HCT116 (cell line): ENCODE measurements at places on chromosomes 7 and 10. TPM values are rescaled to one million over a fixed set of nuclear protein-coding genes. Genes with fewer than 3 reads are reported as not detected.
A peak's percentile ranks its signal among the peaks of the same experiment; 100 is the strongest.

DNA sequence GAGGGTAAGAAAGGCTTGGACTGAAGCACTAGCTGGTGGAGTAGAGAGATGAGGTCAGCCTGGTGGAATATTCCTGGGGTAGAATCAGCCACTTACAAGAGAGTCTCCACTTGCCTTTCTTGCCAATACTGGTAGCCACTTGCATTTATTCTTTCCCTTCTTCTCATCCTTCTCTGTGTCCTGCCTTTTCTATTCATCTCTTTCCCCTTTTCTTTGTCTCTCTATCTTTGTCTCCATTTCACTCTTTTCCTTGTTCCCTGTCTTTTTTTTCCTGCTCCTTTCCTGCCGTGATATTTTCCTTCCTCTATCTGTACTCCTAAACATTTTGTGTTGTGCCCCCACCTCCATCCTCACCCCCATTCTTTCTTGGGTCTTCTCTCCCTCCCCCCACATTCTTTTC is 214.3 kb downstream of the LRMDA start:
- no peak for DNase-seq
- no peak overlapping the region for H3K27ac ChIP-seq
- H3K36me3 ChIP-seq, result no peaks in the 10 kb centered on the region
- H3K27me3 ChIP-seq, result peaks cover 41% of the 10 kb centered on the region
- no peaks in the 10 kb centered on the region for H3K4me1 ChIP-seq
- H3K4me3 ChIP-seq, result no peak overlapping the region

DNA sequence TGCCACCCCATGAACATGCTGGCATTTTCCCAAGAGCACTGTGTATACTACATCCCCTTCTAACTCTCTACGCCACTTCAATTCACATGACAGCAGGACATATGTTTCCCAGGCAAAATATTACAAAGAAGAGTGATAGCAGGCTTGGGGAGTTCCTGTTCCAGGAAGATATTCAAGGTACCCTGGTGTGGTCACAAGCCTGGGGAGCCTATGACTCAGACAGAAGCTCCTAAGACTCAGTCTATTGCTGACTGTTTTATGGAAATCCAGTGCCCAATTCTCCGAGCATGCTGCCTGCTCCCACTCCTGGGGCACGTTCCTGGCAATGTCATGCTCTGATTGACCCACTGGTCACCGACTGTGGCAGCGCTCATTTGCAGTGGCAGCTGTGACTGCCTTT is 23.5 kb upstream of the ABLIM1 start:
- no peak overlapping the region for H3K27ac ChIP-seq
- no peak overlapping the region for H3K4me3 ChIP-seq
- peaks cover 31% of the 10 kb centered on the region for H3K4me1 ChIP-seq
- H3K36me3 ChIP-seq, result no peaks in the 10 kb centered on the region
- no peaks in the 10 kb centered on the region for H3K27me3 ChIP-seq
- DNase-seq, result peak; percentile 36

DNA sequence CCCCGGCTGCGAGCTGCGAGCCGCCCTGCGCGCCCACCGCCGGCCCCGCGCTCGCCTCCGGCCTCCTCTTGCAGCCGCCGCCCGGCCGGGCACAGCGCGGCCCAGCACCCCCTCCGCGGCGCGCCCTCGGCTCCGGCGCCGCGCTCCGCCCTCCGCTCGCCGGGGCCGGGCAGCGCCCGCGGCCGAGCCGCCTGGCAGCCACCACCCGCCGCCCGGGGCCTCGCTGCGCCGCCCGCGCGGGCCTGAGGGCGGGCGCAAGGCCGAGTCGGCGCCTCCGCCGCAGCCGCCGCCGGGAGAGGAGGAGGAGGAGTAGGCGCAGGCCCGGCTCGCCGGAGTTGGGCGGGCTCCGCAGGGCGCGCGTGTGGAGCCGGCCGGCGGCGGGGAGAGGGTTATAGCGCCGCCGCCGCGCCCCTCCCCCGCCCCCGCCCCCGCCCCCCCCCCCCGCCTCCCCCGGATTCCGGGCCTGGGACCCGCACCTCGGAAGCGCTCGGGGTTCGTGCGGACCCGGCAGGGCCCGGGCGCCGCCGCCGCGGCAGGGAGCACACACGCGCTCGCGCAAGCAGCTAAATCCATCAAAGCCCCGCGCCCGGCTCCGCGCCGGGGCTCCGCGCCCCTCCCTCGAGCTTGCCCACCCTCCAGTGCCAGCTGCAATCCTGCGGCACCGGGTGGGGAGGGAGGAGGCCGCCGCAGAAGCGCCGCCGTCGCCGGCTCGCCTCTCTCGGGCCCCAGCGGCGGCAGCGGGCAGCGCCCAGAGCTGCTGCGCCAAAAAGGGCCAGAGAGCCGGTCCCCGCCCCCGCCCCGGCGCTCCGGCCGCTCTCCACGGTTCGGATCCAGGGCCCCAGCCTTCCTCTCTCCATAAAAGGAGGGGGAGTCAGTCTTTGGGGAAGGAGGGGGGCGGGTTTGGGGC is at the start of gene PDGFA:
PDGFA (minus strand) TSS at position 363 of the 907 bp plus-strand sequence. CDS start 845 bp downstream, outside the sequence.
- peak within 1 kb of the TSS; percentile 94 for H3K4me3 ChIP-seq
- peaks cover 52% of the 10 kb centered on the region for H3K4me1 ChIP-seq
- no peaks in the 10 kb centered on the region for H3K27me3 ChIP-seq

DNA sequence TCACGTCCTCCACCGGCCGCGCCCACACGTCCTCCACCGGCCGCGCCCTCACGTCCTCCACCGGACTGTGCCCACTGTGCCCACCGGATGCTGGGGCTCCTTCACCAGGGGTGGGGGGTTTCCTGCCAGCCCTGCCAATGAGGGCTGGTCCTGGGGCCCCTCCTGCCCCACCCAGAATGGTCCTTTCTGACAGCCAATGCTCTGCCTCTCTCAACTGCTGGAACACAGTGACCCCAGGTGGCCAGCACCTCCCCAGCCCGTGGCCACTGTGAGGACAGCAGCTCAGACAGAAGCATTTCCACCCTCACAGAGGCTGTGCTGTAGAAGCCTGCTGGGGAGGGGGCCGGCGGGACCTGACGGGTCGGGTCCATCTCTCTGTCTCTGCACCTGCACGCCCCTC is 90.1 kb upstream of the DNAAF5 start:
- no peaks in the 10 kb centered on the region for H3K36me3 ChIP-seq
- H3K4me1 ChIP-seq, result peaks cover 21% of the 10 kb centered on the region
- peak overlapping the region; percentile 54 for H3K4me3 ChIP-seq
- peak overlapping the region; percentile 67 for H3K27ac ChIP-seq
- H3K27me3 ChIP-seq, result no peaks in the 10 kb centered on the region

GRCh38 chr7:95577137-95577536 is 19.2 kb downstream of the PDK4 start:
- H3K4me3 ChIP-seq, result no peak overlapping the region
- H3K27ac ChIP-seq, result no peak overlapping the region
- no peaks in the 10 kb centered on the region for H3K4me1 ChIP-seq

DNA sequence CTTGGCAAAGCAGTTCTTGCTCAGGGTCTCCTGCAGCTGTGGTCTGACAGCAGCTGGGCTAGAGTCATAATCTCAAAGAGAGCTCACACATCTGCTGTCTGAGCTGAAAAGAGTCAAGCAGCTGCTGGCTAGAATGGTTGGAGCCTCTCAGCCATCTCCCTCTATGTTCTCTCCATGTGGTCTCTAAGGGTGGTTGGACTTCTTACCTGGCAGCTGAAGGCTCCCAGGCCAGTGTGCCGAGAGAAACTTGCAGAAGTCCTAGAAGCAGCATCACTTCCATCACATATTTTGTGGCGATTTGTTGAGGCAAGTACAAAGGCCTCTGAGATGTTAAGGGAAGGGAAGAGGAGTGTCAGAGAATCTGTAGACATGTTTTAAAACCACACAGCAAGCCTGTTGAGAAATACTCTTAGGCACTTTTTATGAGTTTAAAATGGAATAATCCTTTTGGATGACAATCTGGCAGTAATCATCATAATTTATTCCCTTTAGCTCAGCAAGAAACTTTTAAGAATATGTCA is 93.2 kb downstream of the REEP3 start:
- DNase-seq, result no peak
- no peak overlapping the region for H3K4me3 ChIP-seq
- no peaks in the 10 kb centered on the region for H3K4me1 ChIP-seq
- H3K27ac ChIP-seq, result no peak overlapping the region

GRCh38 chr7:35593899-35594298 is 101.0 kb downstream of the HERPUD2 start:
- no peak overlapping the region for H3K27ac ChIP-seq
- peaks cover 5% of the 10 kb centered on the region; the same call in 1 of the 2 replicates for H3K4me1 ChIP-seq
- H3K27me3 ChIP-seq, result no peaks in the 10 kb centered on the region
- DNase-seq, result peak; percentile 12

- H3K36me3 ChIP-seq, result no peaks in the 10 kb centered on the region
- H3K27ac ChIP-seq, result no peak overlapping the region
Measured at GRCh38 chr10:34145715-34146114, 669.4 kb downstream of the PARD3 start.

The ATOH7 gene
- total RNA-seq, result not detected

- H3K4me1 ChIP-seq, result peaks cover 12% of the 10 kb centered on the region
- no peaks in the 10 kb centered on the region for H3K36me3 ChIP-seq
- H3K4me3 ChIP-seq, result no peak overlapping the region
- no peak overlapping the region for H3K27ac ChIP-seq
- no peak for DNase-seq
Measured at GRCh38 chr7:138738114-138738513, 37.0 kb upstream of the SVOPL start.

- DNase-seq, result no peak
- H3K27me3 ChIP-seq, result 0 out of 2 replicates have a peak, but pooled peaks cover 3% of the 10 kb centered on the region
- no peaks in the 10 kb centered on the region for H3K36me3 ChIP-seq
- H3K4me3 ChIP-seq, result no peak overlapping the region
- no peak overlapping the region for H3K27ac ChIP-seq
Measured at GRCh38 chr7:36522453-36523007, 132.9 kb downstream of the ANLN start.

DNA sequence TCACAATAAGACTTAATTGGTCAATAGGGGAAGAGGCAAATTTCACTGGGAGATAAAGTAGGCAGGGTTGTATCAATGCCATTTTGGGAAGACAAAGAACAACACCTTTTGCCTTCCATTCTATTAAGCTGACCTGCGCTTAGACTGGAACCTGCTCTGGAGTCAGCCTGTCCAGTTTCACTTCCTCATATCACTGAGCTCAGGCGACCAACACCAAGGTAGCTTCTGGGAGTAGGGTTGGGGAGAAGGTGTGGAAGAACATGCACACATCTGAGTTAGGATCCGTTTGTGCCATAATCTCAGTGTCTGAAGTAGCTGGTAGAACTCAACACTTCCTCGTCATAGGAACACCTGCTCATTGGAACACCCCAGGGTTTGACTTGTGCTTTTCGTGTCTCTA is 527.4 kb upstream of the IGFBP3 start:
- DNase-seq, result no peak
- H3K4me3 ChIP-seq, result no peak overlapping the region
- no peaks in the 10 kb centered on the region for H3K27me3 ChIP-seq
- no peak overlapping the region for H3K27ac ChIP-seq

DNA sequence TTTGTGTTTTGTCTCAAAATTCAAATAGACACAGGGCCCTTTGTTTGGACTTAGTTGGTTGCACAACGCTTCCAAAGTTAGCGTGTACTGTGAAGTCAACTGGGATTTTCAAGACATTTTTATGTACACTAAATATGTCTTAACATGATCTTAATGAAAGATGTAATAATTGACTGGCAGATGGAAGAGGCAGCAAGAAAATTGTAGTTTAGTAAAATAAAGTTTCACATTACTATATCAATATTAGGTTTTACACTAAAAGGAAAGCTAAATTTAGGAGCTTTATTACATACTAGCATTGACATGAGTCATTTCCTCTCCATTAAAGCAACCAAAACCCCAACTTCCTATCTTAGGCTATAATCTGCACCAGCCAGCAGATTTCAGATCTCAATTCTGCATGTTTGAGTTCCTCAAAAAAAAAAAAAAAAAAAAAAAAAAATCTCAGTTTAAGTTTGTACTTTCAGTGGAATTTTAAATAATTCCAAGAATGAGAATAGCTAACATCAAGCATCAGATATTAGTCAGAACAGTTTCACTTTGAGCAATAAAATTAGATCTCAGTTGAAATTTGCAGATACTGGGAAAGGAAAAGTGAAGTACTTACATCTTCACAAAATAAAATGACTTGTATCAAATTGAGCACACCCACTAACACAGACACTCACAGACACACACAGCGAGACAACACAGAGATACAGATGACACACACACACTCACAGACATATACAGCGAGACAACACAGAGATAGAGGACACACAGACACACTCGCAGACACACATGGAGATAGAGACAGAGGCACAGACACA is 346.6 kb upstream of the KLF6 start:
- H3K4me1 ChIP-seq, result peaks cover 10% of the 10 kb centered on the region
- DNase-seq, result no peak
- H3K27me3 ChIP-seq, result no peaks in the 10 kb centered on the region
- no peaks in the 10 kb centered on the region for H3K36me3 ChIP-seq
- no peak overlapping the region for H3K4me3 ChIP-seq
- no peak overlapping the region for H3K27ac ChIP-seq

- peaks cover 12% of the 10 kb centered on the region for H3K27me3 ChIP-seq
- H3K27ac ChIP-seq, result no peak overlapping the region
- no peaks in the 10 kb centered on the region for H3K4me1 ChIP-seq
- DNase-seq, result no peak
- H3K36me3 ChIP-seq, result no peaks in the 10 kb centered on the region
Measured at GRCh38 chr7:38704041-38704547, 72.9 kb upstream of the AMPH start.

The TRIL gene
- total RNA-seq, result not detected

- peak within 1 kb of the TSS; percentile 21 for H3K4me3 ChIP-seq
- H3K27me3 ChIP-seq, result no peaks in the 10 kb centered on the region; the same call in 1 of the 2 replicates
- no peaks in the 10 kb centered on the region for H3K4me1 ChIP-seq
- peak; percentile 77 for DNase-seq
- no peaks in the 10 kb centered on the region for H3K36me3 ChIP-seq
Measured at GRCh38 chr10:66925896-66926715, at the start of gene LRRTM3. Gene LRRTM3 (plus strand): TSS chr10:66926036.

The C10orf105 gene
- total RNA-seq, result not detected

The ORAI2 gene
- 13.2 TPM for total RNA-seq

The BMPER gene
- total RNA-seq, result not detected

The FAM180A gene
- total RNA-seq, result 0.59 TPM

DNA sequence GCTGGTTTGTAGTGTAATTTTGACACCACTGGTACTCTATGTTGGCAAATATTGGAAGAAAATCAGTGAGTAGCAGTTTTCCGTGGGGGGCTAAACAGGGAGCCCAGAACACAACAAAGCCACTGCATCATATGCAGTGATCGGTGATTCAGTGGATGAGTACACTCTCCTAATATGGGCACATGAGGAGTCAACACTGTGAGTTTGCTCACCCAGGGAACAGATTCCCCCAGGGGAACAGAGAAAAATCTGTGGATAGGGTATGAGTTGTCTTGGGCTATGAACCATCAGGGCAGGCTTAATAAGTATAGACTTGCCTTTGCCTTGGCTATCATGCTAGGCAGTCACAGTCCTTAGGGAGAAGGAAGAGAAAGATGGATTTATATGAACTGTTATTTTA is 227.7 kb upstream of the SEMA3E start:
- no peaks in the 10 kb centered on the region for H3K4me1 ChIP-seq
- no peaks in the 10 kb centered on the region for H3K36me3 ChIP-seq
- no peaks in the 10 kb centered on the region for H3K27me3 ChIP-seq
- H3K27ac ChIP-seq, result no peak overlapping the region
- no peak for DNase-seq

- no peak overlapping the region for H3K4me3 ChIP-seq
- H3K36me3 ChIP-seq, result no peaks in the 10 kb centered on the region
- no peak for DNase-seq
- peaks cover 38% of the 10 kb centered on the region for H3K27me3 ChIP-seq
Measured at GRCh38 chr10:123865880-123866279, 25.7 kb downstream of the CPXM2 start.
